G401 (cell line): ENCODE measurements at places on chromosomes 6 and 20. TPM values are rescaled to one million over a fixed set of nuclear protein-coding genes. Genes with fewer than 3 reads are reported as not detected.

DNA sequence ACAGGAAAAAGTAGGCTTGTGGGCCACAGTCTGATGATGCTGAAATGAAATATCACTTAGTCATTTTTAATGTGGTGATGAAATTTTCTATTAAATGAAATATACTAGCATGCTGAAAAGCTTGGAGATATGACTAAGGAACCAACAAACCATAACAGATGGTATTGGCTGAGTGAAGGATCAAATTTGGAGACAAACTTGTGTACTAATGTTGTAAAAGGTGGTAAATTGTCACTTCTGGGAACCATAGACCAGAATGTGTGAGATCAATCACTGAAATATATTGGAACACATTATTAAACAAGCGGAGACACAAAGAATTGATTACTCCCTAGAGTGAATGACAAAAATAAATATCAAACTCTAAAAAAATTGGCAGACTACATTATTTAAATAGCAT is 232.4 kb downstream of the DOK5 start:
- no peak for DNase-seq

- no peak for DNase-seq
These were observed 838.4 kb downstream of the DHX35 start for GRCh38 chr20:39800548-39800947.

- no peak for DNase-seq
These were observed 6.1 kb downstream of the SLC32A1 start for GRCh38 chr20:38730167-38730988.

DNA sequence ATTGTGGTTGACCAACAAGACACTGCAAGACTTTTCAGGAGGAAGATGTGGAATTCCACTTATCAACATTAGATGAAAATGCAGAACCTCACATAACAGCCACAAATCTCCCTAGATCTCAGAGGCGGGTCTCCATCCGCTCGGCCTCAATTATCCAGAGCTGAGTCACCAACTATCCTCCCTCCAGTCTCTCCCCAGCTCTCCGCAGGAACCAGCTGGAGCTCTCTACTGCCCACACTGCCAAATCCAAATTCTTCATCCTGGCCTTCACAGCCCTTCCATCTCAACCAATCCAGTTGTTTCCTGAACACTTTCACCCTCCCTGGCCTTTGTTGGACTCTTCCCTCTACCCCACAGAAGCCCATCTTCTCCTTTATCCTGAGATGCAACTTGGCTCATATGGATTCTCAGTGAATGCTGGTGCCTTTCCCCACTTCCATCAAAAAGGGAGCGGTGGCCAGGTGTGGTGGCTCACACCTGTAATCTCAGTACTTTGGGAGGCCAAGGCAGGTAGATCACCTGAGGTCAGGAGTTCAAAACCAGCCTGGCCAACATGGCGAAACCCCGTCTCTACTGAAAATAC is 3.5 kb upstream of the TGIF2 start:
- DNase-seq: no peak

DNA sequence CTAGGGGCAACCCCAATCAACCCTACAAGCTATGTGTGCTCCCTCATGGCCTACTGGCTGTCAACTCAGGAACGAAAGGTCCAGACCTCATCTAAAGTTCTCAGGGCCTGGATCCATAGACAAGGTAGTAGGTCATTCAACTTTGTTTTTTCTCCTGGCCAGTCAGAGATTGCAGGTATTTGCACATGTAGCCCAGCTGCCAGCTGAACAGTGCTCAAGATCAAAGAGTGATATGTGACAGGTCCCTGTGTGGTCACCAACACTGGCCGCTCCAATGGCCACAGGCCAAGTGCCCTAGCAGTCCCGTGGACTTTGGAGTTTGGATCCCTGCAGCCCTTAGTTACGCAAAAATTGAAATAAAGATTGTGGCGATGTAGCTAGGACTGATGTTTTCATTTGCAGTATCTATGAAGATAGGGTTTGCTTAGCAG is 60.6 kb upstream of the ATXN1 start:
- DNase-seq: no peak

GRCh38 chr6:114249522-114249921 is 93.3 kb downstream of the HS3ST5 start:
- no peak for DNase-seq

DNA sequence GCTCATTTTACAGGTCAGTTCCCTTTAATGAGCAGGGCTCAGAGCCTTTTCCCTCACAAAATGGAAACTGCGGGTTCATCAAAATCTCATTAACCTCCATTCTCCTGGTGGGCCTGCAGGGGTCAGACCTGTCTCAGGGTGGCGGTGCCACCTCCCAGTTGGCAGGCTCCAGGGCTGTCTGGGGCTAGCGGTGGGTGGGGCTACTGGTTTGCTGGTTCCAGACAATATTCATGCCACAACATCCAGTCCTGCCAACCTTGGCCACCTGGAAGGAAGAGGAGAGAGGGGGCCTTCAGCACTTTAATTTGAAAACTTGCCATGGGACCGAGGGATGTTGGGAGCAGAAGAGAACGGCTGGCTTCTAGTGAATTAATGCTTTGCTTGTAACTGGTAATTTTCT is 41.9 kb upstream of the CTNNBL1 start:
- DNase-seq: peak; percentile 15

The C20orf202 gene
- not detected in 2 replicates for total RNA-seq

The RBPJL gene
- total RNA-seq: not detected in 2 replicates
